Fibroblast of pulmonary artery (primary cell): ENCODE measurements at places on chromosomes 2 and 18.

GRCh38 chr2:91442246-91442905 lies 2750.9 kb downstream of the RPIA start:
- no peak for DNase-seq

DNA sequence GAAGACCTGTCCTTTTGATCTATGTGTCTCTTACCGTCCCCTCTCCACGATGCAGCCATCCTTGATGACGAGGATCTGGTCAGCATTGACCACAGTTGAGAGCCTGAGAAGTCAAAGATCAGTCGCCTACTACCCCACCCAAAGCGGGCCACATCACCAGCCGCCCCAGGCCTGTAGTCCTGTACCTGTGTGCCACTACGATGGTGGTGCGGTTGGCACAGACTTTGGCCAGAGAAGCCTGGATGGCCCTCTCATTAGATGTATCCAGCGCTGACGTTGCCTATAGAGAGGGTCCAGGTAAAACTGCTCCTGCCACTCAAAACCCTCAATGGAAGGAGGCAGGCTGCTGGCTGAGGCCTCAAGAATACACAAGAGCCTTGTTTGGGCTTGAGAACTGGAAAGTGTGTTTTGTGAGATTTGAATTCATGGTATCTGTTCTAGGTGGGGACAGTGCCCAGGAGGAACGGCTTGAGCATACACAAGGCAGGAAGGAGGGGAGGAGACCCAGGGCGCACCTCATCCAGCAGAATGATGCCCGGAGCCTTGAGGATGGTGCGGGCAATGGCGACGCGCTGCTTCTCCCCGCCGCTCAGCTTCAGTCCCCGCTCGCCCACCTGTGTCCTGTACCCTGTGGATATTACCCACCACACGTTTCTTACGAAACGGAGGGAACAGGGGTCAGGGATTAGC lies 3.8 kb downstream of the ZFAND2B start:
- no peak for DNase-seq

- no peak for DNase-seq
Measured at GRCh38 chr2:185265747-185266146, 472.9 kb upstream of the FSIP2 start.

DNA sequence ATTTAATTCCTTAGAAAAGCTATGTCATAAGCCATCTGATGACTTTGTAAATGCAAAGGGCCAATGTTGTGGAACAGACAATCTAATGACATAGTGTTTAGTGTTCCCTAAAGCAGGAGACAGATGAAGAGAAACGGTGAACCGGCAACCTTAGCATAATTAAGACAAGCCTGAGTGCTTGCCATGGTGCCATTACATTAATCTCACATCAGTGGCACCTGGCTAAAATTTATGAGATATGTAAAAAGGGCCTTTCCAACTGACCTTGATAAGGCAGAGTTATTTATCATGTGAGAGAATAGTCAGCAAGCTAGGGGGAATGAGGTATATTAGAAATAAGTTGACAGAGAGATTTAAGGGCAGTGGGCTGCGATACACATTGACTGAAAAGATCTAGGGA lies 261.8 kb downstream of the ERBB4 start:
- DNase-seq = no peak

GRCh38 chr2:21372654-21373053 lies 248.9 kb downstream of the TDRD15 start:
- DNase-seq = no peak

DNA sequence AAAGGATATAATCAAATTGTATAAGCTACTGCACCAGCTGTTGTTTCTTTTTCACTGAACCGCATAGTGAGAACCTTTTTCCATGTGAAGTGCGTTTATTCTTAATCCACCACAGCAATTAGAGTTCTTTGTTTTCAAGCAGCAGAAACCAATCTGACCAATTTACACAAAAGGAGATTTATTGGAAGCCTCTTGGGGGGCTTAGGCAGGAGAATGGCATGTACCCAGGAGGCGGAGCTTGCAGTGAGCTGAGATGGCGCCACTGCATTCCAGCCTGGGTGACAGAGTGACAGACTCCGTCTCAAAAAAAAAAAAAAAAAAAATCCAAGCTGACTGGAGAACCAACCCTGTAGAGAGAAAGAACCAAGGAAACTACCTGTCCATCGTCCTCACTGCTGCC lies 10.0 kb downstream of the ADNP2 start:
- no peak for DNase-seq

GRCh38 chr2:48795065-48795464 lies 39.5 kb upstream of the LHCGR start:
- DNase-seq = no peak

GRCh38 chr18:2032036-2032435 lies 539.3 kb downstream of the METTL4 start:
- no peak for DNase-seq

GRCh38 chr2:241503776-241504392 lies 4.5 kb downstream of the STK25 start:
- DNase-seq = no peak

GRCh38 chr2:241312082-241312481 lies 3.4 kb downstream of the HDLBP start:
- DNase-seq = peak; percentile 39

GRCh38 chr2:20576598-20577115 lies 74.2 kb downstream of the HS1BP3 start:
- no peak for DNase-seq

DNA sequence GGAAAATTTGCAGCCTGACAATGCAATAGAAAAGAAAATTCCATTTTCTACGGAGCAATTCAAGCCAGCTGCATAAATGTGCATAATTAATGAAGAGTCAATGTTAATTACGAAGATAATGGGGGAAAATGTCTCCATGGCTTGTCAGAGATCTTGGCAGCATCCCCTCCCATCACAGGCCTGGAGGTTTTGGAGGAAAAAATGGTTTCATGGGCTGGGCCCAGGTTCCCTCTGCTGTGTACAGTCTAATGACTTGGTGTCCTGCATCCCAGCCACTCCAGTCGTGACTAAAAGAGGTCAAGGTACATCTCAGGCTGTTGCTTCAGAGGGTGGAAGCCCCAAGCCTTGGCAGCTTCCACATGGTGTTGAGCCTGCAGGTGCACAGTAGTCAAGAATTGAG lies 779.7 kb downstream of the DCDC2C start:
- DNase-seq = no peak

- no peak for DNase-seq
Measured at GRCh38 chr2:168692132-168692744, 110.2 kb upstream of the NOSTRIN start.

DNA sequence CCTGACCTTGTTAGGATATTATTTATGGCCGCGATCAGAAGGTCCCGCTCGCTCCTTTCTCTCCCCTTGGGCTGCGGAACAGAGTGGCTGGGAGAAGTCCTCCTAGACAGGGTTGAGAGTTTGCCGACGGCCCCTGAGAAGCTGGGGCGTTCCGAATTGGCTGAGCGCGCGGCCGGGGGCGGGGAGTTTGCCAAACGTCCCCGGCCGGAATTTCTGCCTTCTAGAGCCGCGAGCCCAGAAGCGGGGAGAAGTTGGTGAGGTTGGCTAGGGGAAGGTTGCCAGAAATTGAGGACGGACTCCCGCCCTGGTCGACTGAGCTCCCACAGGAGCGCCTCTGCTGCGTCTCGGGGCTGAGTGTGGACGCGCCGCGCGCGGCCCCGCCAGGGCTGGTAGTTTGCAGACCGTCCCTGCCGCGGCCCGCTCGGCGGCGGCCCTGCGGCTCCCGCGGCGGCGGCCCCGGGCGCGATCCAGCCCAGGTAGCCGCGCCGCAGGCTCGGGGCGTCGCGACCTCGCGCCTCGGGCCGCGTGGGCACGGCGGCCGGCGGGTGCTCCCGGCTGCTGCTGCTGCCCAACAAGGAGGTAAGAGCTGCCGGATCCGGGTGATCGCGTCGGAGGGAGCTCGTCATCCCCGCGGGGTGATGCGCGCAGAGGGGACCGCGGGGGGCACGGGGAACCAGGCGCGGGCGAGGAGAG lies 134.0 kb upstream of the MGAT5 start:
- peak; percentile 96 for DNase-seq

- DNase-seq = peak; percentile 66
Measured at GRCh38 chr18:29874519-29875098, 1167.9 kb downstream of the DSC3 start.

DNA sequence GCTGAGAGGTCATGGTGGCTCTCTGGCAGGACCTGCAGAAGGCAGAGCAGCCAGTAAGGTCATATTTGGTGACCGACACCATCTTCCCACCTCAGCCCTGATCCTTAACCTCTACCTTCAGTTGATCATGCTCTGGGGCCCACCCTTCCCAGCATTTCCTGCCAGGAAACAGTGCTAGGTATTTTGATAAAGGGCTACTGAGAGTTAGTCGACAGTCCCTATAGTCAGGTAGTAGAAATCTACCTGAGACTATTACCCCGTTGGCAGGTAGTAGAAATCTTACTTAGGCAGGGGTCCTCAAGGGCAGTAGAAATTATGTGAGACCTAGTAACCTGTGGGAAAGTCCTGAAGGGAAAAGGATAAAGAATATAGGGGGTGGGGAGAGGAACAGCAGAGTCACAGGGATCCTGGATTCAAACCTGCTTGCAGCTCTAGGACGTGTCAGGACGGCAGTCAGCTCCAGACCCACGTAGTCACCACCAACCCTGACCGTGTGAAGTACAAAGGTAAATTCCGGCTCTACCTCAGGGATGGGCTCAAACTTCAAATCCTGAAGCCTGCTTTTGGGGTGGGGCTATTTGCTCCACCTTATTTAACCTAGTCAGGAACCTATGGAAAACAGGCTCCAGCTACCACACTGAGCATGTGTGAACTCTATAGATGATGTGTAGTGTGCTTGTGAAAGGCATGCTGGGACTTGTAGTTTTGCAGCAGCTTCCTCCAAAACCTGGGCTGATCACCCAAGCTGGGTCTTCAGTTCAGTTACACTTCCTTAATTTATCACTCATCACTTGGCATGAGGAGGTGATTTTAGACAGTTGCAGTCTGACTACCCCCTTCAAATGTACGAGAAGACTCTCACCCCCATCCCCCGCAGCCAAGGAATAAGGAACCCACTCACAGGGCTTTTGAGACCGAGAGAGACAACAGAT lies at the start of gene DQX1:
DQX1 (minus strand) TSS at position 515 of the 932 bp plus-strand sequence; CDS start at position 13, 502 bp downstream.
- DNase-seq = no peak

DNA sequence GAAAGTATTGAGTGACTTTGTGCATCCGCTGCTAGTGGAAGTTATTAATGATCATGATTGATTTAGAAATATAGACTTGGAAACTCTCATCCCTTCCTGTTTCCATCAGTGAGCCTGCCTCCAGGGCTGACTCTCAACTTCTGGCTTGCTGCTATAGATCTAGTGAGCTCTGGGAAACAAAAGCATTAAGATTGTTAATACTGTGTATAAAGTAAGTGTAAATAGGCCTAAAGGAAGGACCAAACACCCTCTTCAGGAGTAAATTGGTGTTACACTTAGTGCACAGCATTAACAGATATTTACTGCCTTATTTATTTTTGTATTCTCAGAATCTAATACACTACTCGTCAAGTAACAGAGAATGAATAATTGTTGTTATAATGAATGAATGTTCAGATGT lies 285.6 kb downstream of the THSD7B start:
- DNase-seq = no peak

DNA sequence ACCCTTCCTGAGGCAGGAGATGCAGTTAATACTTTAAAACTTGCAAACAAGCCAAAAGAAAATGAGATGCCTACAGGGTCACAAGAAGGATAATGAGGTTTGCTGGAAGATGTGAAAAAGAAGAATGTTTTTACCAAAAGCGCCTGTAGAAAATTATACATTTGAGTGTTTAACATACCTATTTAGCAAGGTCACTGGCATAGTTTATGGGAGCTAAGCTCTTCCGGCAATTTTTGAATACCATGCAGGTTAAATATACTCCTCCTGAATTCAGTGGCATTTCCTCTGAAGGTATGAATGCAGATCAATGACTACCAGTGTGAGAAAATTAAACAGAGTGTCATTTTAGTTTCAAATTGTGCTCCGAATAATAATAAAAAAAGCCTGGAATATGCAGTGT lies 21.2 kb upstream of the MAP3K20 start:
- no peak for DNase-seq

GRCh38 chr2:64456293-64456692 lies 2.3 kb downstream of the LGALSL start:
- DNase-seq = no peak

DNA sequence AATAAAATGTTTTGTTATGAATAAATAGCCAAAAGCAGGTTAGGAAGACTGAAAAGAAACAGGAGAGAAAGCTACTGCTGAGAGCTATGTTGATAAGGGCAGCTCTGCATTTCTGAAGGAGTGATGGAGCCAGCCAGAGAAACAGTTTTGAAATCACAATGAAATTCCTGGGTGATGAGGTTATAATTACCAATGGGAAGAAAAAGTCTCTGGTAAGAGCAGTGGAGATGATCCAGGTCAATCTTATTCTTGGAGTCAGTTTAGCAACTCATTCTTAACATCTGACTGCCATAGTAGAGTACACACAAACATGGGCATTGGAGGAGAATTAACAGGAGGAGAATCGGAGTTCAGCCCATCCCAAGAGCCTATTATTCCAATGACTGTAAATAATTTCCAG lies 2.4 kb downstream of the ALKAL2 start:
- peak; percentile 75 for DNase-seq

GRCh38 chr2:14861181-14861580 lies 228.7 kb downstream of the LRATD1 start:
- no peak for DNase-seq

GRCh38 chr2:157559461-157559860 lies 69.2 kb downstream of the ACVR1C start:
- DNase-seq = no peak

- DNase-seq = no peak
Measured at GRCh38 chr18:70463085-70463484, 174.2 kb downstream of the SOCS6 start.

DNA sequence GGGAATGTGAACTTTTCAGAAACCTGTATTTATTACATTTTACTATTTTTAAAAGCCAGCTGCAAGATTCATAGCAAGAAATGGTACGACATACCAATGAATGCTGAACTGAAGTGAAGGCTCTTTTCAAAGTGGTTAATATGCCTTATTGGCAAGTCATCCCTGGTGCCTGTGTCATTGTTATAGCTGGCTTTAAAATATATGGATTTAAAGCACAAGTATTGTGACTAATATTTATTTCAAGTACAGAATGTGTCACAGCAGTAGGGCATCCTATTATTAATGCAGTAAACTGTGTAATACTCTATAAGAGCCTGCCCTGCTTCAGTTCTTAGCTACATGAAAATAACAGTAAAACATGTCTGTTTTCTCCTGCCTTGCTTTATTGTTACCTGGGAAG lies 10.8 kb downstream of the TSHZ1 start:
- no peak for DNase-seq
